ENCODE measurements at places on chromosomes 2 and 18.

GRCh38 chr18:623761-624620, 27.2 kb downstream of the CLUL1 start:
- peak; percentile 50 for DNase-seq

DNA sequence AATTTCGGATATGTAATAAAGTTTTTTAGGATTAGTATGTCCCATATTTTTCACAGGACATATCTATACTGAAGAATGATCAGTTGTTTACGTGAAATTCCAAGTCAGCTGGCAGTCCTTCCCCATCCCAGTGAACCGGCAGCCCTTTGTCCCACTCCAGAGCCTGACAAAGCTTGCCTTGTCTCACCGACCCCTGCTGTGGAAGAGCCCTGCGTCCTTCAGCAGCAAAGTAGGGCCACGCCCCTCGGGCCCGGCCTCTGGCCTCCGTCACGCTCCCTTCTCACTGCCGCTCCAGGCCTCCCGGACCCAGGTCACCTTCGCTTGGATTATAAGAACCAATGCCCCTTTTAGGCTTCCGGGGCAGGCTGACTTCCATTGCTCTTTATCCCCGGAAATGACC, 89.8 kb upstream of the TGIF1 start:
- no peak for DNase-seq

DNA sequence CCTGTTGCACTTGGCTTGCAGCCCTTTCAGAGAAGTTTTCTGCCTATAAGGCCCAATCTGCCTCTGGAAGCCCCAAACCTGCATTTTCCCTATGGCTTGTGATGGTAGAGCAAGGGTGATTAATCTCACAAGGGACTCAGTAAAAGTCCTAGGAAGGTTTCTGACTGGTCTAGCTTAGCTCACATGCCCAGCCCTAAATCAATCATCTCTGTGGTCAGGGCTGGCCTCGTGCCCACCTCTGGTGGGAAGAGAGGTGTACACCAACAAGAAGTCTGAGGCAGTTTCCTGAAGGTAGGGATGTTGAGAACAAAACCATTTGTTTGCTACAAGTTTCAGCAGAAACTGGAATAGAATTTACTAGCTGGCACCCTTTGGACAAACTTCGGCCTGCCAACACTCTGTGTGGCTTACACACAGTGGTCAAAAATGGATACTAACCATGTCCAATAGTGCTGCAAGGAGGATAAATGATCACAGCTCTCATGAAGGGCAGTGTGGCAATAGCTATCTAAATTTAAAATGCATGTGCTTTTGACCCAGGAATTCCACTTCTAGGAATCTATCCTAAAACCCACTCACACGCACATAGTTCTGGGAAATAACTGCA, 96.4 kb downstream of the EN1 start:
- DNase-seq = no peak

DNA sequence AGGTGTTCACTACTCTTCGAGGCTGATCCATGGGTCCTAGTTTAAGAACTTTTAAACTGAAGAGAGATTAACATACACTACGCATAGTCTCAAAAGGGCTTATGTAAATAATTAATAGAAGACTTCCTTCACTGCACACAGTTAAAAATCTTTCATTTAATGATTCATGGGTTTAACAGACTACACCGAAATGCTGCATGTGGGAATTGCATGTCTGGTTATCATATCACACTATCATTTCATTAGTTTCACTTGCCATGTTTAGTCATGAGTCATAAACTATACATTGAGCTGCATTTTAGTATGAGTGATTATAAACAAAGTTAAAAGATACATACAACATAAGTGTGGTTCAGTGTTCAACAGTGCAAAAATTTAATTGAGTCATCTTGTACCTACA, 31.2 kb downstream of the GLS start:
- no peak for DNase-seq

GRCh38 chr18:79664525-79665125, 15.0 kb upstream of the CTDP1 start:
- no peak for DNase-seq

DNA sequence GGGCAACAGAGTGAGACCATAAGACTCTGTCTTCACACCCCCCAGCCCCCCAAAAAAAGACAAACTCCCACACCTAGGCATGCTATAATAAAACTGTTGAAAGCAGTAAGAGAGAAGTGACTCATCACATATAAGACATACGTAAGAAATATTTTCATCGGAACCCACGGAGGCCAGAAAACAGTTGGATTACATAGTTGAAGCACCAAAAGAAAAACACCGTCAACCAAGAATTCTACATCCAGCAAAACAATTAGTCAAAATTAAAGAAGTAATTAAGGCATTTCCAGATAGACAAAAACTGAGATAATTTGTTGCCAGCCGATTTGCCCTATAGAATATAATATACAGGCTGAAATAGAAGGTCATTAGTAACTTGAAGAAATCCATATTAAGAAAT, 128.7 kb downstream of the VAPA start:
- DNase-seq = no peak

DNA sequence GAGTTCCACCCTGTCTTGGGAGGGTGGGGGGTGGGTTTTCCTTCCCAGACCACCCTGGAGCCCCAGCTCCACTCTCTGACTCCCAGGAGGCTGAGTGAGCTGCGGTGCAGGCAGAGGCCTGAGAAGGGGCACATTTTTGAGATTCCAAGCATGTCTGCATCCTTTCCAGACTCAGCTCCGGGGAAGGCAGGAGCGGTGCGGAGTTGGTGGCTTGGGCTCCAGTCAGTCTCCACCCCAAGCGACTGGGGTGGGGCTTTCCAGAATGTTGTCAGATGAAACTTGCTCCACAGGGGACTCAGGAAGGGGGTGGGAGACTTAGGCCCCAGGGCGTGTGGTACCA, 44.2 kb upstream of the HS6ST1 start:
- DNase-seq = no peak

DNA sequence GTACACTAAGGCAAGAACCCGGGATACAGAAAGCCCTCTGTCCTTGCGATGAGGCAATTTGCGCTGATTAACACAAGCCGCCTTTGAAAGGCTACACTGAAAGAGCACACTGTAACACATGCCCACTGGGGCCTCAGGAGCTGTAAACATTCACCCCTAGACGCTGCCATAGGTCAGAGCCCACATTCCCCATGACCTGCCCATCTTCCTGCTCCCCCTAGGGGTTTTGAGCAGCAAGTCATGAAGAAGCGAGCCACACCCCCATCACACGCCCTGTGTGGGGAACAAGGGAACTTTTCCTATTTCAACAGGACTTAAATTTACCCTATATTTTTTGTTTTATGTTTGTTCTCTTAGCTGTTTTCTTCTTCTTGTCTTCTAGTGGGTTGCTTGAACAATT, 47.8 kb upstream of the SLC4A10 start:
- DNase-seq = peak; percentile 18

DNA sequence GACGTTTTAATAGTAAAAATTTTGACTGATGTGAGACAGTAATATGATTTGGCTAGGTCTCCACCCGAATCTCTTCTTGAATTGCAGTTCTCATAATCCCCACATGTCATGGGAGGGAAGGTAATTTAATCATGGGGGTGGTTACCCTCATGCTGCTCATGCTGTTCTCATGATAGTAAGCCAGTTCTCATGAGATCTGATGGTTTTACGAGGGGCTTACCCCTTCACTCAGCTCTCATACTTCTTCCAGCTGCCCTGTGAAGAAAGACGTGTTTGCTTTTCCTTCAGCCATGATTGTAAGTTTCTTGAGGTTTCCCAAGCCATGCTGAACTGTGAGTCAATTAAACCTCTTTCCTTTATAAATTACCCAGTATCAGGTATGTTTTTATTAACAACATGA, 327.0 kb upstream of the CDH7 start:
- no peak for DNase-seq

DNA sequence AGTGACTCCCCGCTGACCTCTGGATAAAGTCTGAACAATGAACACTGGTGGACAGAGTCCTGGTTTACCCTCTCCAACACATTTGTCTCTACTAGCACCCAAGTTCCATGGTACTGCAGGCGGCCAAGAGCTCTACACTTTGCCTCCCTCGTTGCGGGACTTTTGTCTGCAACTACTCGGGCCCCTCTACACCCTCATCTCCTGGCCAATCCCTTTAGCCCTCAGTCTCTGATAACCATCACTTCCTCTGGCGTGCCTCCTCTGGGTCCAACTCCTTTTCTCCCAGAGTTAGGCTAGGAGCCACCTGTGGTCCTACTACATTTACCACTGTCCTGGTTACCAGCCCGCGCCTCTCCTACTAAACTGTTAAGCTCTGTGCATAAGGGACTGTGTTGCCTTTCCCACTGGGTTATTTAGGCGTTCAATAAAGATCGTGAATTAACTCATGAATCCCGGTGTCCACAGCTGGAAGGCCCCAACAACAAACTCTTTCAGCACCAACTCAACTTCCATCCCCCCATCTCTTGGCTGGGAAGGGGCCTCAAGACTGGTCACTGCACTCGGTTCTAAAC, 757 bp downstream of the HDHD2 start:
- DNase-seq = no peak

GRCh38 chr2:232937278-232937906, 67.3 kb downstream of the SNORC start:
- DNase-seq = no peak

GRCh38 chr18:74248189-74248588, 43.6 kb downstream of the CYB5A start:
- DNase-seq = no peak

GRCh38 chr18:44777457-44778192, 96.9 kb downstream of the SETBP1 start:
- DNase-seq = no peak

- DNase-seq = peak; percentile 3
These were observed 54.0 kb downstream of the GATA6 start for GRCh38 chr18:22223254-22223964.

DNA sequence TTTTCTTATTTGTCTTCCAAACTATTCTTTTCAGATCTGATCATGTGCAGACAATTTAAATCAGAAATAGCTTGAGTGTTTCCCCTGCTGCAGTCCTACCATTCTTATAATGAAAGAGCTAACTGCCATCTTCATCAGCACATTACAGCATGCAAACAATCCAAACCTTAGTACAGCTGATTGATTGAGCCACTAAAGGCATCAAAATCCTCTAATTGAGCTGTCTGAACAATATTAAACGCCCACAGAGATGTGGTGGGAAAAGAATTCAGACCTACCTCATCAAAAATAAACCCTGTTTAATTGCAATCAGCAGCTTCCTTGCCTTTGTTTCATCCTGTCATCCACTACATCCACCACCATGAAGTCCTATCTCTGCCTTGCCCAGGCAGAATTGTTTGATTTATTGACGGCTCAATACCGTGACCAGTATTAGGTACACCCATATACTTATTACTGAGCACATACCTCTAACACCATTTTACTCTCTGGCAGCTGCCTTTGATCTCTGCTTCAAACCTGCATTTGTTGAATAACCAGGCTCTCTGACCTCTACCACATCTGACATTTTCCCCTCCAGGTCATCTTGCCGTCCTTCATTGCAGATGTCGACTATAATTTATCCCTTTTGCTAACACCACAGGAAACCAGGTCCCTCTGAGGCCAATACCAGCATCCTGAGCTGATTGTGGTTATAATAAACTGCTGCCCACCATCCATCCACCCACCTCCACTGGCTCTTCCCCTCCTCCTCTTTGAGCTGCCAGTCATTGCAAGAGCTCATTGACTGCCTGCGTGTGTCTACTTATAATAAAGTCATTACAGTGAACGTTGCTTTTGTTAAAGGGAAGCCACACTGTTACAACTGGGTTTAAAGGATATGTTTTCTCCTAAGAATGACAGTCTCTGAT, 78.5 kb downstream of the RBM43 start:
- DNase-seq = no peak

DNA sequence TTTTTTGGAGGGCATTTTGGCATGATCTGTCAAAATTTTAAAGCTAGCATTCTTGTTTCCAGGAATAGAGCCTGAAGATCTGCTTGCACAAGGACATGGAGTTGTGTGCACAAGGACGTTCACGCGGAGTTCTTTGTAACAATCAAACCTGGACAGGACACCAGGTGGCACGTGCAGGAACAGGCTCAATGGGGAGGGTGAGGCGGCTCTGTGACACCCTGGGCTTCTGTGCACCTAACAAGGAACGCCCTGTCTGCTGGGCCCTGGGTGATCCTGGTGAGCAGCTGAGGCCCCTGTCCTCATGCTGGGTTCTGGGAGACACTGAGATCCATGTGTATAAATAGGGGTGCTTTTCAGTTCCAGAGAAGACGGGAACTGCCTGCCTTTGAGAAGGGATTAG, 93.1 kb upstream of the PXDN start:
- no peak for DNase-seq

GRCh38 chr18:6210349-6211173, 204.2 kb downstream of the L3MBTL4 start:
- DNase-seq = no peak

- DNase-seq = peak; percentile 10
These were observed 35.5 kb upstream of the SLC35F5 start for GRCh38 chr2:113791697-113792590.

GRCh38 chr18:9287036-9287435, 47.5 kb upstream of the TWSG1 start:
- DNase-seq = no peak

DNA sequence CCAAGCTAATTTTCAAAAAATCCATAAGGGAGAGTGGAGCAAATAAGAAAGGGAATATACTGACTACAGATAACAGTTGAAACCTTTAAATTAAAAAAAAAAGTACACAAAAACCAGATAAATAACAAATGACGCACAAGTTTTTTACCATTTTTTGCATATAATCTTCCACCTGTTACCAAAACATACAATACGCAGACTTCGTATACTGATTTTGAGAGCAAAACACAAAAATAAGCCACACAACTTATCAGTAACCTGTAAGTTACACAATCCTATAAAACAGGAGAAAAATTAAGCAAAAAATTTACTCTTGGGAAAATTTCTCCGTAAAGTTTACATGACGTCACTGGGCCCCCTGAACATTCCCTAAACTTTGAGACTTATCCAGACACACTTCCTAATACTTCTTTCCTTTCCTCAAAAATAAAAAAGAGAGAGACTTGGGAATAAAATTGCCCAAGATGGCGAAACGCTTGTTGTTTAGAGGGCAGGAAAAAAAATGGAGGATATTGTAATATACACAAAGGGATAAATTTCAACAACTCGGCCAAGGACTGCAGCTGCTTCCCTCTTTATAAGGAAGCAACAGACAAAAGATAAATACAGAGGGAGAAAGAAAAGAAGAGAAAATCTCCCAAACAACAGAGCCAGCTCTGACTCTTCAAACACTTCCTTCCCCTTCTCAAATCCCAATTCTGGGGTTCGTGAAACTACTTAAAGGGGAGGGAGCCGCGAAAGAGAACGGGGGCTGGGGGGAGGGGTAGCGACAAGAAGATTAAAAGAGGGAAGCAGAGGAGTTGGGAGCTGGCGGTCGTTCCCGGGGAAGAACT, 1.6 kb downstream of the BAZ2B start:
- no peak for DNase-seq

DNA sequence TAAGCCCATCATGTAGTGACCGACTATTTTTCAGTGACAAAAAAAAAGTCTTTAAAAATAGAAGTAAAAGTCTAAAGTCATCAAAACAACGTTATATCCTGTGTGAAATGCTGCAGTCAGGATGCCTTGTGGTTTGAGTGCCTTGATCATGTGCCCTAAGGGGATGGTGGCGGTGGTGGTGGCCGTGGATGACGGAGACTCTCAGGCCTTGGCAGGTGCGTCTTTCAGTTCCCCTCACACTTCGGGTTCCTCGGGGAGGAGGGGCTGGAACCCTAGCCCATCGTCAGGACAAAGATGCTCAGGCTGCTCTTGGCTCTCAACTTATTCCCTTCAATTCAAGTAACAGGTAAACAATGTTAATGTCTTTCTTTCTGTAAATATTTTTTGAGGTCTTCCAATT, at the start of gene CD28:
TSS of gene CD28 (plus strand) at position 237 of the 400 bp plus-strand sequence. CDS start at position 295, 58 bp downstream.
- DNase-seq = peak; percentile 93
